T-helper 1 cell (primary cell): ENCODE measurements at places on chromosomes 4 and X.

DNA sequence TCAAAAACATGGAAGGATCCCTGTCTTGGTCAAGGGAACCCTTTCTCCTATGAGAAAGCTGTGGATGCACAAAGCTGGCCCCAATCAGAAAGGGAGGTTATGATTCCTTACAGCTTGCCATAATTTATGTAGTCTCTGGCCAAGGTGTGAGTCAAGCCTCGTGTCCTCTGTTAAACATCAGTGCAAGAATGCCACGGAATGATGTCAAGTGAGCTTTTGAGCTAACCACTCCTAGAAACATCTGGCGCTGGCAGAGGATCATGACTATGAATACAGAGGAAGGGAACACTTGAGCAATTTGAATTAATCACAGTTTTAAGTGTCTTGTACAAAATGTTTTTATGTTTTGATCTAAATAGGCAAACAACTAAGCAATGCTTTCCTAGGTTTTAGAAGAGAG is 51.5 kb upstream of the RAP2C start:
- DNase-seq, result no peak

DNA sequence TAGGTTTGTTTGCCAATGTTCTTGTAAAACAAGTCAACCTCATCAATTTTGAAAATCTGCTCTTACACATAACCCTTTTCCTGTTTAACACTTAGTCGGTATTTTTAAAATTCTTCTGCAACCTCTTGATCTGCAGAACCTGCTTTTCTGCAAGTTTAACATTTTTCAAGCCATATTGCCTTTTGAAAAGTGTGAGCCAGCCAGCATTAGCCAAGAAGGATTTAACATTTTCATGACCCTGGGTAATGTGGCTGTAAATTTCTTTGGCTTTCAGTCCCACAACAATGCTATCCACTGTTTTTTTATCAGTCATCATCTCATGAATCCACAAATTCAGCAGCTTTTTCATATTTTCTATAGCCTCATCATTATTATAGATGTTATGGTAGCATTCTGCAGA is 956.5 kb downstream of the FAT4 start:
- no peak for DNase-seq

- DNase-seq, result no peak
These were observed 27.3 kb downstream of the CXorf58 start for GRCh38 chrX:23935106-23935505.

- DNase-seq, result no peak
These were observed 8.3 kb downstream of the MAGEA11 start for GRCh38 chrX:149720021-149720689.

DNA sequence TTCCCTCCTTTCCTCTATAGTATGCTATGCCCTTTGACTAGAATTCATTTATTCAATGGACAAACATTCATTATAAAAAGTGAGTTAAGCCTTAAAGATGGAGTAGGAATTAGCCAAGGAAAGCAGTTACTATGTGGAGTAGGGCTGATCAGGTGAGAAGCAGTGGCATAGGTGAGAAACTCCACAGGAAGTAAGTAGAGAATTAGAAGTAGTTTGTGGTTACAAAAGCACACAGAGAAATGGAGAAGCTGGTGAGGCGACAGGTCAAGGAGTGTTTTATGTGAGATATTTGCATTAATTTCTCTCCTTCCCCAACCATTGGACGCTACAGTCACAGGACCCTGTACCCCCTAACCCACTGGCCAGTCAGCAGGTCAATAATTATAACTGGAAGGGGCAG is 30.6 kb downstream of the SETD7 start:
- no peak for DNase-seq

- no peak for DNase-seq
These were observed 637 bp downstream of the MAMLD1 start for GRCh38 chrX:150363561-150364346.

DNA sequence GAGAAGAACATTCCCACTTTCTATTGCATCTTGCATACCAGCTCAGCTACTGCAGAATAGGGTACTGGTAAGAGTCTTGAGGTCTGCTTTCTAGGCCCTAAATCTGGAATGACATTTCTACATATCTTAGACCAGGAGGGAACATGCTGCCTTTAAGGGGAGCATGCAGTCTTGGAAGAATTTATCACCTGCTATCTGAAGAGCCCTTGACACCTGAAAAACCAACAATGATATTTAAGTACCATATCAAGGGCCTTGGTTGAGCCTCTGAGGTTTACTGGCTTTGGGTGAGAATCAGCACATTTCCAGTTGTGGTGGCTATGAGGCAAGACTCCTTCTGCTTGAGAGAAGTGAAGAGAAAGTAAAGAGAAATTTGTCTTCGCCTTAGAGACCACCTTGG is 436.8 kb upstream of the SPANXN1 start:
- no peak for DNase-seq

GRCh38 chr4:142940425-142941330 is 94.6 kb upstream of the INPP4B start:
- no peak for DNase-seq

- no peak for DNase-seq
These were observed 1.1 kb downstream of the GAB1 start for GRCh38 chr4:143337600-143338287.

- DNase-seq, result no peak
These were observed 85.9 kb downstream of the CASK start for GRCh38 chrX:41837270-41837944.

DNA sequence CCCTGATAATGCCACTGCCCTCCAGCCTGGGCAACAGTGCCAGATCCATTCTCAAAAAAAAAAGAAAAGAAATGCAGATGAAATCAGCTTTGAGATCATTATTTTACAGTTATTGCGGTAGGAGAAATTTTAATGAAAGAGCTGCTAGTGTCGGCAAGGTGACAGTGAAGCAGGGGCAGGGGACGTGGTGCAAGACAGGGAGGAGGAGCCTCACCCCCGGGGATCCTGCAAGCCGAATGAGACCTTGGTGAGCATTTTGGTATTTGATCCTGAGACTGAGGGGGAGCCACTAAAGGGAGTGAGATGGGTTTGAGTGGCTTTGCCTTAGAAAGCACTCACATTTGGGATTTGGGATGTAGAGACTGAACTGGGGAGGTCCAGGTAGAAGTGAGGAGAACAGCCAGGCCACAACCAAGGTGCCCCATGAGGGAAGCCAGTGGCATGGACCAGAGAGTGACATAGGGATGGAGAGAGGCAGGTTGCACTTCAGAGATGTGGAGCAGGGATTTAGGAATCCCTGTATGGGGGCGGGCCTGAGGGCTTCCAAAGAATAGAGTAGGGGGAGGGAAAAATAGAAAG is 23.6 kb downstream of the RBM10 start:
- no peak for DNase-seq

GRCh38 chr4:111693758-111694157 is 451.5 kb upstream of the FAM241A start:
- DNase-seq, result no peak

GRCh38 chr4:25020236-25020635 is 10.5 kb downstream of the LGI2 start:
- no peak for DNase-seq

DNA sequence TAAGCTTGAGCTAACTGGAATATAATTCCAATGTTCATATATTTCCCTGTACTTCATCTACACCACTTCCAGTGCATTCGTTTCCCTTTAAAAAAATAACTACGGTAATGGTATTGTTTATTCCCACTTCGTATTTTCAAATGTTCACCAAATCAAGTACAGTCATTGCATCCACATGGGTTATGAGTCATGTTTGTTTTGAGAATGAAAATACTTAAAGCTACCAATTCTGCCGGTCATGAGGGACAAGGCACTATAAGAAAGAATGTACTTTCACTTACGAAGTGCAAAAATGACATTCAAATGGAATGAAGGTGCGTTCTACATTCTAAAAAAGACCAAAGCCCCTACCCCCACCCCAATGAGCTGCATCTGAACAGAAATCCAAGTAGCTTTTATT is 174.4 kb upstream of the FGF13 start:
- no peak for DNase-seq

DNA sequence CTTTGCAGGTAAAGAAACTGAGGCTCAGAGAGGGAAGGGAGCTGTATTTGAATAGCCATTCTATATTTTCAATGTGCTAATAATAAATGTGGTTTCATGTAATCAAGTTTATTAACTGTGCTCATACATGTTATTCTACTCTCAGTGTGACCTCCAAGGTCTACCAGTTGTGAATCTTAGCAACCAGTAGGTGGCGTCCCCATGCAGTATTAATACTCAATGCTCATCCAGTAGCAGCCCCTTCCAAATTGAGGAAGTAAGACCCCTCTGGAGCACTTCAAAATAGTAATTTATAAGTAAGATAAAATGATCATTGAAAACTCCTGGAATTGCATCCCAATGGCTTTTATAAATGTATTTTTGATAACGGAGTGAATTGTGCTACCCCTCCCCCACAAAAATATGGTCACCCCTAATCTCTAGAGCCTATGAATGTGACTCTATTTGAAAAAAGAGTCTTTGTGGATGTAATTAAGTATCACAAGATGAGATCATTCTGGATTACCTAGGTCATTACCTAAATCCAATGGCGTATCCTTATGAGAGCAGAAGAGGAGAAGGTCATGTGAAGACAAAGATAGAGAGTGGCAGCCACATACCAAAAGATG is 20.4 kb upstream of the SEPSECS start:
- DNase-seq, result no peak

GRCh38 chrX:41785685-41786084 is 61.7 kb downstream of the GPR82 start:
- DNase-seq, result no peak

GRCh38 chrX:725971-726370 is 95.4 kb downstream of the SHOX start:
- no peak for DNase-seq

GRCh38 chr4:75940692-75941253 is at the start of gene NAAA:
Gene NAAA, minus strand, starts transcription at chr4:75941013. Its CDS starts 64 bp downstream, at chr4:75940949.
- DNase-seq, result peak; percentile 81

DNA sequence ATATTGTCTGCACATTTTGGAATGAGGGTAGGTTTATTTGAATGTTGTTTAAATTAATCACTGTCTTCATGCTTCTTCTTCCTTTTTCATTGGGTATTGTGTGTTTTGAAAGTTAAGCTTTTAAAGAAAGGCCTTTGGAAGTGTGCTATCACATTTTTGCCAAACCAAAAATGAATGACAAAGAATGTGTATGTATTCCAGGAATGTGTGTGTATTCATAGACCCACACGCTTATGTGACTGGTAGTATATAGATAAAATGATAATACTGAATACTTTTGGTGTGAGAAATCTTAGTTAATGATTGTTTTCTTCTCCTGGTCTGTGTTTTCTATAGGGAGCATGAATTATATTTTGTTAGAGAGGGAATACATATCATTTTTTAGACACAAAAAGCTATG is 404.4 kb downstream of the TLL1 start:
- no peak for DNase-seq

GRCh38 chrX:133668225-133668931 is 253.1 kb upstream of the GPC4 start:
- DNase-seq, result no peak

GRCh38 chr4:112852601-112853000 is 196.9 kb upstream of the ANK2 start:
- DNase-seq, result no peak

DNA sequence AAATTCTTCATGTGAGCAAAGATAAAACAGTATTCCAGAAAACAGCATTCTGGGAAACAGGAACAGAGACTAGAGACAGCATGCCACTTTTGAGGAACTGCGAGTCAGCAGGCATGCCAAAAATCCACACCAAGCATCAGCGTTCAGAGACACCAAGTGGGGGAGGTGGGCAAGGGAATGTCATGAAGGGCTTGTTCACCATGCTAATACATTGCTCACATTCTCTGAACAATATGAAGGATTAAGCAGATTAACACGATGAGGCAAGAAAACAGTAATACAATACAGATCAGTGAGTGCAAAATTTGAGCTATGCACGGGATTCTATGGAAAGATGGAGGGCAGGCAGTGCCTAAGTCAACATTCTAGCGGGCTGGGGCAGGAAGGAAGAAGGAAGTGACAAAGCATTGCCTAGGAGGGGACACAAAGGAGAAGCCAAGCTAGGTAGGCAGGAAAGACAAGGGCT is 278.3 kb downstream of the FBXW7 start:
- no peak for DNase-seq

GRCh38 chrX:74925225-74926088 is at the start of gene NEXMIF:
Gene NEXMIF, minus strand, starts transcription at chrX:74925452.
- DNase-seq, result peak; percentile 12

- no peak for DNase-seq
These were observed 356.2 kb downstream of the GRIA2 start for GRCh38 chr4:157576671-157577217.

GRCh38 chr4:140736669-140737343 is 19.4 kb downstream of the TBC1D9 start:
- DNase-seq, result no peak

DNA sequence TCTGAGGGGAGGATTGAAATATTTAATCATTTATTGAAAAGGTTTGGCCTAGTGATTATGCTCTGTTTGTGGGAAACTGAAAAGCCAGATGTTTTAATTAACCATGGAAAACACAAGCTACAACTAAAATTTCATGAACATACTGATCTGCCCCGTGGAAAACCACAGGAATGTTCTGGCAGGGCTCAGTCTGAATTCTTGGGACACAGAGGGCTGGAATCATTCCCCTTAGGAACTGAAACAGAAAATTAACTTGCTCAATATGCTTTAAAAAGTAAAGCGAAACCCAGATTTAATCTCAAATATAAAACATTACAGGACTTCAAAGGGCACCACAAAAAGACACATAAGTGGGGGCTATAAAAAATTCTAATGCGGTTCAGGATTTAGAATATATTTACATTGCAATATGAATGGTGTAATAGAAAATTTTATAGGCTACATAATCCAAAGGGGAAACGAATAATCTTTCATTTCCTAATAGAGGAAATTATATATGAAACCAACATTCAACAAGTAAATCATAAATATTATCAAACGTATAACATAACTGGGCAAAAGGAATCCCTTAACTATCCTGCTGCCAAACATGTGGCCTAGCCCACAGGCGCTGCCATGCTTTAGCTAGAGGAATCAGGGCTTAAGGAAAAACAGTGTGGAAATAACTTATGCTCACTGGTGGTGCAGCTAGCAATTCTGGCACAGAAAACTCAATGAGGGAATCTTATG is 70.9 kb downstream of the APBB2 start:
- no peak for DNase-seq

DNA sequence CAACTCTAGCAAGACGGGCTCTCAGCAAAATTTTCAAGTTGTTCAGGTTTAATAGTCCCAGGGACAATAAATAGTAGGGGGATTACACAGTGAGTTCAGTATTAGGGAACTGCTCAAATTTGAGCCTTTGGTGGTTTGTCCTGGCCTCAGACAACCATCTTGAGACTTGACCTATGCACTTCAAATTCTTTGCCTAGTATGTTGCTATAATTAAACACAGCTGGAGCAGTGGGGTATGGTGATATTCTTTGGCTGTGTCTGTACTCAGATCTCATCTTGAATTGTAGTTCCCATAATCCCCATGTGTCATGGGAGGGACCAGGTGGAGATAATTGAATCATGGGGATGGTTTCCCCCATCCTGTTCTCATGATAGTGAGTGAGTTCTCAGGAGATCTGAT is 43.3 kb upstream of the TEX13A start:
- no peak for DNase-seq

DNA sequence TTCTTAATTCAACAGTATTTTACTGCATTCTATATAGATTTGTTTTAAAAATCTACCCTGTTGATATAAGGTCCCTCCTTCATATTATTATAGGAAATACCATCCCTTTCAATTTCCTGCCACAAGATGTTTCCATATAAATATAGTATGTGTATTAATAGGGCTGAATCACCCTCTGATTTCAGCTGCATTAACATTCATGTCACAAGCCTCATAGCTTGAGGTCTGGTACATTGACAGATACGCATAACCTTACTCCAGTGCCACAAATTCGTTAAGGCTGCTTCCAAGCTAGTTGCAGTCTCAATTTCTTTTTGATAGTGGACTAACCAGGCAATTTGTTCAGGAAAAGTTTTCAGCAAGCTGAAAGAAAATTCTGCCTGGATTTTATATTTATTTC is 128.4 kb downstream of the KLHL34 start:
- no peak for DNase-seq
